ENCODE measurements at places on chromosomes 3 and 15.
A peak's percentile ranks its signal among the peaks of the same experiment; 100 is the strongest.

DNA sequence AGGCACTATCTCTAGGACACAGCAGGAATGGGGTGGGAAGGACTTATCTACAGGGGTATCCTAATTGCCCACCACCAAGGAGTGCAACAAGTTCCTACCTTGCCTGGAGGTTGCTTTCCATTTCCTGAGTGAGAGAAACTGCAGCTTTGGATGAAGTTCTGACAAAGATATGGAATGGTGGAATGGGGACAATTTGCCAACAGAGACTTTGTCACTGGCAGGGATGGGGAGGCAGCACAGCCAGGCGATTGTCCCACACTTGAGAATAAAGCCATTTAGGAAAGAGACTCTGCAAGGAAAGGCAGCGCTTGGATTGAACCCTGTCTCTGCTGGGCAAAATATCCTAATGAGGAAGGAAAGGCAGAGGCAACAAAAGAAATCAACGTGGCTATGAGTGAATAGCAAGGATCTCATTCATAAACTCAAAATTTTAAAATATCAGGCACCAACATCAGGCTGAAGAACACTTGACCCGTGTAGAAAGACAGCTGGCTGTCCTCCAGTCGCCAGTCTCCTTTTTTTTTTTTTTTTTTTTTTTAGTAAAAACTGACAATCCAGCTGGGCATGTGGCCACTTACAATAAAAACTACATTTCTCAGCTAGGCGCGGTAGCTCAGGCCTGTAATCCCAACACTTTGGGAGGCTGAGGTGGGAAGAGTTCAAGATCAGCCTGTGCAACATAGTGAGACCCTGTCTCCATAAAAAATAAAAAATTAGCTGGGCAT lies 31.6 kb upstream of the PDE8A start:
- no peak for DNase-seq

DNA sequence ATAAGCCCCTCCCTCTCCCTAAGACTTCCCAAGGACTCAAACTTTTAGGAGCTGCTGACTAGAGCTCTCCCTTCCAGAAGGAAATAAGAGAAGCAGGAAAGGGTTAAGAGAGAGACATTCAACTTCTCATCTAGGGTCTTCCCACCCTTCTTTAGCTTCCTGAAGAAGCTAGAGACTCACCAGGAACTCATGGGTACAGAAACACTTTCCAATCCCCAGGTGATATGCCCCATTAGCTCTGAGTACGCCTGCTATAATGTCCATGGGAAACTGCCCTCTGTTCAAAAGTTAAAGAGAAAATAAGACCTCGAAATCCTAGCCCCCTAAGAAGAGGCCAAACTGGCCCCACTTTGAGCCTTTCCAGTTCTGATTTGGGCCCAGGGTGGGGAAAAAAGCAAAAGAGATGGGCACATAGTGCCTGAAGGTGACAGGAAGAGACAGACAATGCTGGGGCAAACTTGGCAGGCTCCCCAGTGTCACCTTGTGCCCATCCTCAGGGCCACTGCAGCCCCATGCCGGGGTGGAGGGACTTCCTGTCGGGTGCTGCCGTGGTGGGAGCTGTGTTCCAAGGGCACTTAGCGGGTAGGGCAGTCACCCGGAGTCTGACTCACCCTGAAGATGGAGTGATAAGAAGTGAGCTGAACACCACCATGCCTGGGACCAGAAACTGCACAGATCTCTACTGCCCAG lies 29.5 kb downstream of the CCDC12 start:
- peak; percentile 65 for DNase-seq

DNA sequence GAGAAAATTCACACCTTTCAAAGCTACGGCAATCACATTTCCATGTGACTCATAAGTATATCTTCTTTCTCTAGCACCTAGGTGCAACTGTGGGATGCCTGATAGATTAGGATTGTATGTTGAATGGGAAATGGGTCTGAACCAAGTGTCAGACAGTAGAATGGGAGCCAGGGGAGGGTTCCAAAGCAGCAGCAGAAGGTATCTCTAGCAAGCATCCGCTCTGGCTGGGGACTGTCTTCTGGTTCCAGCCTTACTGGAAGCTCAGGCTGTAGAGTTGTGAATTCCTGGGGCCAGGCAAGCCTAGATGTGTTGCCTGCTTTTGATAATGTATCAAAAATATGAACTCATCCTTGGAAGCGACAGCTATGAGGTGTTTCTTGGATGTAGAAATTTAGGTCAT lies 2.1 kb upstream of the CHL1 start:
- DNase-seq: no peak

DNA sequence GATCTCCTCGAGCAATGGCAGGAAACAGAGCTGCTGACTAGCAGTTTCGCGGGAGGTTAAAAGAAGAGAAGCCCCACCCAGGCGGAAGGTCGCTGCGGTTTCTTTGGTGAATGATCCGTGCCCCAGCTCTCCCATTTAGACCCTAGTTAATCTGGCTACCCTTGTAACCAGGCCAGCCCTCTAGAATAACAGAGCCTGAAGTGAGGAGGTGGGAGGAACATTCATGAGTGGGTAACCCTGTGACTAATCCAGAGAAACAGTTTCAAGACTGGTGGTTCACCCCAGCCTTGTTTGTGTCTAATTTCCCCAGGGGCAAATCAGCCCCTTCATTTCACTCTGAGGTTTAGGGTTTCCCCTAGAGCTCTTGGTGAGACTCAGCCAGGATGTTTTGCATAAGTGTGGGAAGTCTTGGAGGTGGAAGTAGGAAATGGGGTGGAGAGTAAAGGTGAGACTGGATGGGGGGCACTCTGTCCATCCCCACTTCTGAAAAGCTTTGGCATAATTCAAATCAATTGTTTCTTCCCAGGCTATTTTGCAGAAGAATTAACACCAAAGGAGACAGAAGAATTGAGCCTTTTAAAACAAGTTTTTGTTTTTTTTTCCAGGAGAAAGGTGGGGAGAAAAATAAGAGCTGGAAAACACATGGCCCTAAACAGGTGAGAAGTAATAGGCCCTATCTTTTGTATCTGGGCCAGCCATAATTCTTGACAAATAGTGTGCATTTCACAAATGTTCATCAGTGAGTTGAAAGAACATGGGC lies 303.1 kb downstream of the RPLP1 start:
- DNase-seq: peak; percentile 87

- DNase-seq: no peak
Observed at GRCh38 chr15:78604420-78604819, 16.4 kb downstream of the CHRNA3 start.

- DNase-seq: no peak
Observed at GRCh38 chr3:33636125-33636850, 81.8 kb downstream of the CLASP2 start.

- no peak for DNase-seq
Observed at GRCh38 chr15:49137861-49138260, 17.5 kb downstream of the COPS2 start.

DNA sequence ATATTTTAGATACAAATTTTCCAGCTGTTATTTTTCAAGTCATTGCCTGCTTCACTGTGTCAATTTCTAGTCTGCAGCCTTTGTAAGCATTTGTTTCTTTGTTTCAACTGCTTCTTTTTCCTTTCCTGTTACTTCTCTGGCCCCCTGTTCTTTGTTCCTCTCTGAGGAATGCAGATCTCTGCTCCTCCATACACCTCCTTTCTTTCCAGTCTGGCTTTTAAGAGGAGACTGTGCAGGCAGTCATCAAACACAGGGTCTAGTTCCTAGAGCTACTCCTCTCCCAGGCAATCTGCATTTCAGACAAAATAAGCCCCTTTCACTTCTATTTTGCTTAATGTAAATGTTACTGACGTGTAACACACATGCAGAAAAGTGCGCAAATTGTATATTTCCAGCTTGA lies 502.9 kb downstream of the PDCD6IP start:
- no peak for DNase-seq

DNA sequence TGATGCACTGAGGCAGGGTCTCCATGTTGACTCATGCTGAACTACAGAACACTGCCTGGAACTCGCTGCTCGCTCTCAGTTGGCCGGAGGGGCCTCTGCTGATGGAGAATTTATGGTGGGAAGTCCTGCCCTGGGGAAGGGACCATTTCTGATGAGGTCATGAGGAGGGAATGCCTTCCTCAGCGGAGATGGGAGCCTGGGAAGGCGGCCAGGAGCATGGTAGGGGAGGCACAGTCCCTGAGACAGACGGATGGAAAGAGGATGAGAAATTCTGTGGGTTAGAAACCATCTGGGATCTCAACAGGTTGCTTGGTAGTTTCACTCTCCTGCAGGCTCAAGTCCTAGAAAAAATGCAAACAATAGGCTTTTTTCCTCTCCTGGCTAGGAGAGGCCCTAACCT lies 56.8 kb upstream of the TPM1 start:
- no peak for DNase-seq

DNA sequence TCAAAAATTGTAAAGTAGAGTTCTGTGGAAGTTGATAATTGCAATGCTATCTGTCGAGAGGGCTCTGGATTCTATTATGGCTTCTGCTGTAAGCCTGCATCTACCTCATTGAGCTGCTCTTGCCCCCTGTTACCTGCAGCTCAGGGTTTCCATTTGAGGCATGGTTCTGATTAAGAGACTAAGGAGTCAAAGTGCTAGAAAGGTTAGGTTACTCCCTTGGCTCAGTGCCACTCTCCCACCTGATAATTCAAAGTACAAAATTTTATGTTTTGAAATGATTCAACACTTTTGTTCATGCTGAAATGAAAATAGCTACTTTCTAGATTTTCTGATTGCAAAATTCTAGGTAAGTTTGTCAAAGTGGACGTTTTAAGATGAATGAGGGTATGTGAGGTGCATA lies 220.5 kb upstream of the SATB1 start:
- peak; percentile 73 for DNase-seq
